ENCODE measurements at places on chromosomes 13 and 19.

- DNase-seq = peak; percentile 83
These were observed 405.0 kb downstream of the COG6 start for GRCh38 chr13:40060296-40061007.

DNA sequence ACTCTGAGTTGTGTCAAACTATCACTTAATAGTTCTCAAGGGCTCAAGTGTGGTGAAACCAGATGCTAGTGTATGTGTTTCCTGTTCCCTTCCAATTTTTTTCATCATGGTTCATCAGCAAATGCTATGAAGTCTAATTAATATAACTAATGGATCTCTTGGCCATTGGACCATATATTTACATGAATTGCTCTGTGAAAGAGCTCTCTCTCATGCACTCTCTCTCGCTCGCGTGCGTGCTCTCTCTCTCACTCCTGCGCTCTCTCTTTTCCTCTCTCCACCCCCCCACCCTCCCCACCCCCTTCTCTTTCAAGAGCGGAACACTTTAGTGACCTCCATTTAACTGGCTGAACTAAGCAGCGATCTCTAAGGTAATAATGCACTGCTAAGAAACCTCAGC lies 547.0 kb upstream of the GPC6 start:
- no peak for DNase-seq

- DNase-seq = no peak
These were observed 131.5 kb upstream of the GJB6 start for GRCh38 chr13:20363603-20364002.

DNA sequence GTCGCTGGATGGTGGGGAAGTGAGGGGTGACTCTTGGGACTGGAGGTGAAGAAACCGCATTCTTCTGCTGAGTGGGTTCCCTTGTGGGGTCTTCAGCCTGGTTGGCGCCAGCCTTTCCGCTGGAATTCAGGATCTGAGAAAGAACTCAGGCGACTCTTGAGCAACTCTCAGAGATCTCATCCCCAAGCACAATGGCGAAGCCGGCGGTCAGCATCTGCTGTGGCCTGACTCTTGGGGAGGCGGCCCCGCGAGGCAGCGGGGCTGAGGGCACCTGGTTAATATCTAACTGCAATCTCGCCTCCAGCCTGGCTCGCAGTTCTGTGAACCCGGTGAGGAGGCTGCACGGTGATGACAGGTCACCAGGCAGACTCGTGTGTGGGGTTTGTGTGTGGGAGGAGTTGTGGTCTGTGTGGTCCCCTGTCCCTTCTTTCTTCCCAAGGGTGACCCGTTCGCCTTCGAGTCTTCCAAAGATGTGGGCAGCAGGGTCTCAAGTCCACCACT lies 883 bp downstream of the ZNF441 start:
- DNase-seq = peak; percentile 12

DNA sequence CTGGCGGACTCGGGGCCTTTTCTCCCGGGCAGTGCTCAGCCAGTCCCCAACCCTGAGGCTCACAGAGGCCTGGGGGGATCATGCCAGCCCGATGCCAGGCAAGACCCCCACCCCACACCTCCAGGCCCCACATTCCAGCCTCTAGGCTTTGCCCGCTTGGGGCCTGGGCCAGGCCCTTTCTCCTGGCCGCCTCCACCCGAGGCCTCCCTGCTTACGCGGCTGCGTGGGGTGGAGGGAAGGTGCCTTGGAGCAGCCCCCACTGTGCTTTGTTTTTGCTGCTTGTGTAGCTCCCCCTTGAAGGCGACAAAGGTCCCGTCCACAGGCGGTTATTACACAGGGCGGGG lies 38.4 kb downstream of the SMIM24 start:
- DNase-seq = no peak

GRCh38 chr19:16922949-16923348 lies 34.1 kb downstream of the F2RL3 start:
- no peak for DNase-seq

- DNase-seq = no peak
These were observed 11.7 kb downstream of the NOP53 start for GRCh38 chr19:47756953-47757608.

GRCh38 chr19:37991176-37991835 lies 84.3 kb downstream of the SIPA1L3 start:
- DNase-seq = no peak

DNA sequence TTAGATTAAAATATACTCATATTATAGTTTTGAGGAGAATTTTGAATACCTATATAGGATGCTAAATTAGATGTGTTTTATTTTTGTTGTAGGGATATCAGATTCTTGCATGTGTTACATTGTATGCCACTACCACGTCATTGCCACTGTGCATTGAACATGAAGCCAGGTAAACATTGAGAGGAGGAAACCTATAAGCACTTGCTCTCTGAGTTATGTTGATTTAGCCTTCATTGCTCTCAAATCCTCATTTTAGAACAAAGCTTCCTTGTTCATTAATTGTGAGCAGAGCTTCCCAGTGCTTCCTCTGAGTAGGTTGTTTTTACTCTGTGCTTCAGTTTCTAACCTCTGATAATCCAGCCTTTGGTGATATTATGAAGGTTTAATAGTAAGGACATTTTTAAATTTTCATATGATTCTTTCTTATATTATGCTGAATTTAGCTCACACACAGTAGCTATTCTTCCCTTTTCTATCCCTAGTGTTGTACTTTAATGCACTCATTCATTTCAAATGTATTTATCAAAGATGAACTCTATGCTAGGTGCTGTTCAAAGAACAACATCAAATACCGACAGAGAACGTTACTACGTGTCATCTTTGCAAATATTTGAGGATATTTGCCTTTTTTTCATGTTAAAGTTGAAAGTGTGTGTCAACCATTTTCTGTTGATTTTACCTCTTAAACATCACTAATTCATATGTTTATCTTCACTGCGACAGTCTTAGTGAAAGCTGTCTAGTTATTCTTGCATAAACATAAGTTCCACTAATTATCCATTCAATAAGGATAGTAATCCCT lies 1448.0 kb upstream of the MIR17HG start:
- DNase-seq = no peak

GRCh38 chr13:30431269-30431940 lies 9.1 kb downstream of the UBE2L5 start:
- no peak for DNase-seq

DNA sequence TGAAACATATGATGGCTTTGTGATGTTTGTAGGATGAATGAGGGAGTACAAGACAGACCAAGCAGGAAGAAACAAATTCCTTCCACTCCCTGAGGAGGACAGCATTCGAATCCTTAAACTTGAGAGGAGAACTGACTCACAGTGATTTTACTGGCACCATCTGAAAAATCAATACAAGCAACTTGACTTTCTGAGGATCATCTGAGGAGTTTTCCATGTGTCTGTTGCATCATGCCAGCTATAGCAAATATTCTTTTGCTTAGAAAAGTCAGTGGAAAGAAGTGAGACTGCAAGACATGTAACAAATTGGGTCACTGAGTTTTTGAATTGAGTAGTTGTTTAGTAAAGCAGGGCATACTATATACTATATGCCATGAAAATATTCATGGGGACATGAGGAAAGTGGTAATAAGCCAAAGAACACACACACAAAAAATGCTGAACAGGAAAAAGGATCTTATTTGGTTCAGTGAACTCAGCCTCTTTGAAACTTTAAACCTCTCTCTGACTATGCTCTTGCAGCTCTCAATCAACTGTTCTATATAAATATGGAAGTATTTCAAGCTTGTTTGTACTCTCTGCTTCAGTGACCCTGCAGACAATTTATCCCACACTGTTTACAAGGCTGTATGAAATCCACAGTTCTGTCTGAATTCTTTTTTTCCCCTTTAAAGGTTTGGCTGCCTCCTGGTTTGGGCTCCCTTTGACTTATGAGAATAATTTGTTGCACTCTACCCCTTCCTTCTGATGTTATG lies 35.5 kb downstream of the SERTM1 start:
- DNase-seq = no peak

- peak; percentile 57 for DNase-seq
These were observed 20.9 kb downstream of the CAPS start for GRCh38 chr19:5934774-5935472.
